T-helper 22 cell (primary cell): ENCODE measurements at places on chromosomes 3 and 15.
A peak's percentile ranks its signal among the peaks of the same experiment; 100 is the strongest.

DNA sequence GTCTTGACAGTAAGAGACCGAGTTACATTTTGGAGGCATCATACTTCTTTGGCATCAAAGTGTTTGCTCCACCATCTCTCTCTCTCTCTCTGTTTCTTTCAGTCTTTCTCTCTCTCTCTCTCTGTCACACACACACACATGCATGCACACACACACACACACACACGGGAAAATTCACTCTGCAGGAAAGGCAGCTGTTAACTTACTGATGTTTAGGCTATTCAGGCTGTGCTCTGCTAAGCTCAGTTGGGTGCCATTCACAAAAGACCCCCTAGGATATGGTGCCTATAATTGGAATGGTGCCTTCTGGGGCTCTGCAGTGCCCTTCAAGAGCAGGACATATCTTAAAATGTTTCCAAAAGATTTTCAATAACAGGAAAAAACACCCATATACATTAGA, 78.2 kb downstream of the KCNH8 start:
- DNase-seq, result no peak

- no peak for DNase-seq
These were observed 15.3 kb downstream of the SPCS1 start for GRCh38 chr3:52721002-52721729.

DNA sequence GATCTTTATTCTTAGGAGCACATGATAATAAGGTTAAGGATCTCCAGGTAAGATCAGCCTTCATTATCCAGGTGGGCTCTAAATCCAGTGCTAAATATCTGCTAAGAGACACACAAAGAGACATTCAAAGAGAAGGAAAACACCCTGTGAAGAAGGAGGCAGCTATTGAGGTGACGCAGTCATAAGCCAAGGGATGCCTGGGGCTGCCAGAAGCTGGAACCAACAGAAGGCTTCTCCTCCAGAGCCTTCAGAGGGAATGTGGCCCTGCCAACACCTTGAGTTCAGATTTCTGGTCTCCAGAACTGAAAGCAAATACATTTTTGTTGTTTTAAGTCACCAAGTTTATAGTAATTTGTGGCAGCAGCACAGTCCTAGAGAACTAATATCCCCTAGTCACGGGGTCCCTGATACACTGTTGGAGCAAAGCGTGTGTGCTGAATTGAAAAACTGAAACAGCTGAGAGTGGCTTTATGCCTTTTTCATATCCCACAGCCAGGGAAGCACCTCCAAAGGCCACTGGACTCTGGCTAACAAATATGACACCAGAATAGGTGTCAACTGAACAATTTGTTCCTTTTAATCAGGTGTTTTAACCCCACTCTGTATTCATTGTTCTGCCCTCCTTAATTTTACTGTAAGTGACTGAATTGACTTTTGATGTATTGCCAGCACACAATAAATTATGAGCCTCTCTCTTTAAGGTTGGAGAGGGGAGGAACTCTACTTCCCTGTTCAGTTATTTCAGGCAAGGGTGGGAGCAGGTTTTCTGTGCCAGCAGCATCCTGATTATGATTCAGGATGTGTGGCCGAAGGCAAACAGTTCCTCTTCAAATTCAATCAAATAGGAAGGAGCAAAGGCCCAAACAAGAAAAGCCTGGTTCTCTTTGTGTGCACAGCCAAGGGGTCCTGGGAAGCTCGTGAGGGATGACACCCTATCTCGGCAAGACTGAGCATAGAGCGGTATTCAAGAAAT, 151.8 kb upstream of the HES1 start:
- no peak for DNase-seq

GRCh38 chr3:56864090-56864489, 62.3 kb upstream of the ARHGEF3 start:
- DNase-seq, result no peak

DNA sequence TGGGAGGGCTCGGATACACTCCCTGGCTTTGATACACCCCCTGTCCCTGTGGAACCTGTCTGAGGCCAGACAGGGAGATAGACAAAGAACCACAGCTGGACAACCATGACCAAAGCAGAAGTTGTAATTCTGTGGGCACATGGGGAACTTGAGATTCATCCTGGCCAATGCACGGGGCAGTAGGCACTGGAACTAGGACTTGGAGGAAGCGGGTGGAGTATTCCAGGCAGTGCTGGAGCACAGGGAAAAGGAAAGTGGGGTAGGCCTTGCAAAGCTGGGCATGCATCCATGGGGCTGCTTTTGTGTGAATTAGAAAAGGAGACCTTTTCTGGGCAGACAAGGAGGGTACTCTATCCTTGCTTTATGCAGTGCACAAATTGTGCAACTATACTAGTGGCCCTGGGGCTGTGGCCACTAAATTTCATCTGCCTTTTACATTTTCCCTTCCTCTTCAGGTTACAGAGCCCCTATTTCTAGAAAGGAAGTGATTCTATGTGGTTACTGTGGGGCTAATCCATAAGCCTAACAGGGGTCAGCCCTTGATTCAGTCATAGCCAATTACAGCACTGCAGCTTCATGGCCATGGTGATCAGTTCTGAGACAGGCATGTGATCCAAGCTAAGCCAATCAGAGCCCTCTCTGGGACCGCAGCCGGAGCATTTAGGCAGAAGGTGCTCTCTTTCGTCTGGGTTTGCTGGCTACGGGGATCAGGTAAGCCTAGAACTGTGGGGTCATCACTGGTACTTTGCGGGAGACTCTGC, 21.0 kb downstream of the CRABP1 start:
- no peak for DNase-seq

- no peak for DNase-seq
These were observed 401 bp downstream of the RAMAC start for GRCh38 chr15:82986442-82986780.

GRCh38 chr3:65664446-65664845, 374.3 kb downstream of the MAGI1 start:
- no peak for DNase-seq

DNA sequence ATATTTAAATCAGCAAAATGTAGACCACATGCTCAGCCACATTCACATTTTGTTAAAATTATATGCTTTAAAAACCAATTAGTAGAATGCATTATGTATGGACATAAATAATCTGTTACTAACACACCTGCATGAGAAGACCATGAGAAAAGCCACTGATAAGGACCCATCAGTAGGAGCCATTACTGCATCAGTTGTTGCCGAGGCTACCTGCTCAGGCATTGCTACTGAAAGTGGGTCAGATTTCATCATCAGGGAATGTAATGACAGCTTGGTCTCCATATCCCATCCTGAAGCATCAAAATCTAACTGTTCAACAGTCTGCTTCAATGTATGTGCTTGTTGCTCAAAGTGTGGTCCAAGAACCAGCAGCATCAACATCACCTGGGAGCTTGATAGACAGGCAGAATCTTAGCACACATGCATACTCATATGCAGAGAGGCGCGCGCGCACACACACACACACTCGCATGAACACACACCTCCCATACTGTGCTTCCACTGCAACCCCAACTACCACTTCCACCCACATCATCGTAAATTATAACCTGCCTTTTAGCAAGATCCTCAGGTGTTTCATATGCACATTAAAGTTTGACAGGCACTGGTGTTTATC, 72.4 kb upstream of the FOXB1 start:
- DNase-seq, result no peak

- DNase-seq, result no peak
These were observed 23.3 kb upstream of the CYP11A1 start for GRCh38 chr15:74390647-74391288.

DNA sequence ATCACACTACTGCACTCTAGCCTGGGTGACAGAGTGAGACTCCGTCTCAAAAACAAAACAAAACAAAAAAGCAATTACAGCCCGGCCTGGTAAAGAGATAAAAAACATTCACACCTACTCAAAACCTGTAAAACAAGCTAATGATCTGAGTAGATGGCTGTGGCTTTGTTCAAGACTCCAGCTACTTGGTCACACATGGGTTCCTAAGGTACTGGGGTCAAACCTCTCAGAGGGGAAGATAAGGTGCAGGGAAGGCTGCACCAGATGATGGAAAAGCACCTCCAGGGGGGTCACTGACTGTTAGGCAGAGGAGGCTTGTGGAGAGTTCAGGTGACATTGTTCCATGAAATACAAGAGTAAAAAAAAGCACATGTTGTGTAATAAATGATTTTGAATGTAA, 450.2 kb upstream of the WNT5A start:
- DNase-seq, result no peak

- no peak for DNase-seq
These were observed 158.6 kb downstream of the RAP2B start for GRCh38 chr3:153320585-153321128.

DNA sequence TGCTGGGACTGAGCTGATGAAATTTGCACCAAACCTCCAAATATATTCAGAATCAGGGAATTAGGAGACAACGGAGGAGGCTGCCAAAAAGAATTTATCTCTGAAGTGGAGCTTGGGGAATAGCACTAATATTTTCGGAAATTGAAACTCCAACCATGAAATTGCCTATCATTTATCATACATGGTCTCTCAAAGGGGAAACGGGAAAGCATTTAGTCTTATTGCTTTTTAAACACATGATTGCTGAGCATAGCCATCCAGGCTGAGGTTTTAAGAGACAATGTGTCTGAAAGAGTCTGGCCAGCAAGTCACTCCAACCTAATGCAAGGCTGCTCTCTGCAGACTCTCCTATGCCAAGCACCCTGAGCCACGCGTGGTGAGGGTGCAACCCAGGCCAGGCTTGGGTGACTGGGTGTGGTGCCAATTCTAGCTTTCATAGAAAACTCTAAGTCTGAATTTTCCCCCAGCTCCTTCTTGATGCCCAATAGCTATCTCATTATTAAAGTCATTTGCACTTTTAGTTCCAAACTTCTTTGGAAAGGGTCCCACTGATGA, 200.2 kb downstream of the RPLP1 start:
- DNase-seq, result no peak

GRCh38 chr15:94417501-94418293, 186.3 kb downstream of the MCTP2 start:
- DNase-seq, result no peak

DNA sequence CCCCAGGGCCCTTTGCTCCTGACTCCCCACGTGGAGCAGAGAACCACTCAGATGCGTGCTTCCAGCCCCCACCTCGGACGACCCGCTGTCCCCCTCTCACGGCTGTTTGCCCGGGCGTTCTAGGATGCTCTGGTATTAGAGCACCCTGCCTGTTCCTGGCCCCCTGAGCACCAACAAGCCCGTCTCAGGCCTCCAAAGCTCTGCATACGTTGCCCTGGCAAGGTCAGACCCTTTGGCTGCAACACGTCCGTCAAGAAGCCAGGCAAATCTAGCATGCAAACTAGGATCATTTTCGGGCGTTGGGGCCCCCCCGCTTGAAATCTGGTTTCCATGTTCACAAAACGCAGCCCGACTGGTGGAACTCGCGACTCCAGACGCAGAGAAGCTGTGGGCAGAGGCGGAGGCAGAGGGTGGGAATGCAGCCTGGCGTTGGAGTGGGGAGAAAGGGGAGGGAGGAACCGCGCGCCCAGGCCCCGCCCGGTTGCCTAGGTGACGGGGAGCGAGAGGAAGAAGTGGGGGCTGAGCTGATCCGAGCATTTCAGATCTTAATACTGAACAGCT, 86.2 kb upstream of the PIAS1 start:
- no peak for DNase-seq

GRCh38 chr3:8486434-8486833, 15.2 kb upstream of the LMCD1 start:
- DNase-seq, result no peak

DNA sequence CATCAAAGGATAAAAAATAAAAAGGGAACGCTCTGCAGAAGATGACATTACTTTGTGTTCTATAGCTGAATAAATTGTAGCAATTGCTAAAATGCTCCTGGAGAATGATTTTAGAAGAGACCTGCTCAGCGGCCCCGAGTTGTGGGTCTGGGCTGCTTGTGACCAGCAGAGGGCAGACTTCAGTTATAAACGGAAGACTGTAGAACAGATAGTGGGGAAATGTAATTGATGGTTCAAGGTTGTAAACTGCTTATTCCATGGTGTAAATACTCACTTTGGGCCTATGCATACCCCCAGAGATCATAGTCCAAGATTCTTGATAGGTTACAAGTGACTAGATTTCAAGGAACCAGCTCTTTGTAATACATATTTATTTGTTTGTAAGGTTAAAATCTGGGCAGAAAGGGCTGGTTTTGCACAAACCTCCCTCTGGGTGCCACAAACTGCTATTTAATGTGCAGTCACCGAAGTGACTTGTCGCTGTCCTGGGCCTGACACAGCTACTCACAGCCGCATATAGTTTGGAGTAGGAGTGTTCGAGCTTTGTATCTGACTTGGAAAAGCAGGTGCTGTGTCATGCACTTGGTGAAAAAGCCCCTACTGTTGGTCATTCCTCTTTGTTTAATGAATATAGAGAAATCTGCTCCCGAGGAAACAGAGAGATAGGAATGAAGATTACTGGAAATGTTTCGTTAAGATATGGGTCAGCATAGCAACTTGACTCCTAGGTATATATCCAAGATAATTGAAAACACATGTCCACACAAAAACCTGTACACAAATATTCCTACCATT, 34.7 kb upstream of the NDUFB4 start:
- DNase-seq, result peak; percentile 26

DNA sequence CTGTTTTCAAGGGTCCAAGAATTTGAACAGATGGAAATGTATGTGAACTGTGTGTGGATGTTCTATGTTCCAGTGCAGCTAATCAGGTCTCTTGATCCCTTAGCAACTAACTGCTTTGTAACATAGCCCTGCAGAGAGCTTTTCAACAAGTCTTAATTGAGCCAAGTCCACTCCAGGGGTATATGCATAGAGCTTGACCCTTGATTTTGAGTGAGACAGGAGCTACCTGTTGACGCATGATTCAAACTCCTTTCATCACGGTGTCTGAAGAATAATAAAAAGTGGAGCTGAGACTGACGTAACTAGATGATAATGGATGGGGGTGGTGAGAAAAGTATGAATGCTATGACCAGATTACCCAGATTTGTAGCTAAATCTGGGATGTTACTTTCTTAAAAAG, 93.3 kb upstream of the CCDC54 start:
- DNase-seq, result no peak

GRCh38 chr3:53525765-53526703, 31.6 kb downstream of the CACNA1D start:
- DNase-seq, result no peak

DNA sequence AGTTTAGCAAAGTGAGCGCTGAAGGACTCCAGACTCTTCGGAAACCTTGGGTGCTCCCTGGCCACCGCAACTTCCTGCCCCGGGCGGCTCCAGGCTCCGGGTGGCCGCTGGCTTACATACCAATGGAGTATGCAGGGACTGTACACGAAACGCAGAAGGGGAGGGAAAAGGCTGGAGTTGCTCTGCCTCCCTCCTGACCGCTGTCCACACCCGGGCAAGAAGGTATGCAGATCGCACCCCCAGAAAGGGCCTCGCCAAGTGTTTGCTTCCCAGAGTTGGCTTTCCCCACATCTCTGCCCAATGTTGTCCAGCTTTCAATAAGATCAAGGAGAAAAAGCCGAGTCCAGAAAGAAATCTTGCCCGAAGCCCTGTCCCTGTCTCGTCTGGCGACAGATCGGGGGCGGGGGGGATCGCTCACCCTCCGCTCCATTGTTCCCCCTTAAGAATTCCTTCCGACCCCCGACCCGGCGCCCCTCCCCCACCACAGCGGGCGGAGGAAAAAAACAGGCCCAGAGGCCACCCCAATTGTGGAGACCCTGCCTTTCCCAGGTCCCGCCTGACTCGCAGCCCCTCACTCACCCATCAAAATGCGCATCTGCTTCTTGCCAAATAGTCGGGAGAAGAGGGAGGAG, 533 bp downstream of the ARF4 start:
- peak; percentile 53 for DNase-seq

- no peak for DNase-seq
These were observed 285.6 kb upstream of the TPM1 start for GRCh38 chr15:62756995-62757360.

GRCh38 chr3:167936019-167936418, 159.7 kb downstream of the GOLIM4 start:
- no peak for DNase-seq
